Fibroblast of mammary gland (primary cell): ENCODE measurements at places on chromosomes 3 and 15.

DNA sequence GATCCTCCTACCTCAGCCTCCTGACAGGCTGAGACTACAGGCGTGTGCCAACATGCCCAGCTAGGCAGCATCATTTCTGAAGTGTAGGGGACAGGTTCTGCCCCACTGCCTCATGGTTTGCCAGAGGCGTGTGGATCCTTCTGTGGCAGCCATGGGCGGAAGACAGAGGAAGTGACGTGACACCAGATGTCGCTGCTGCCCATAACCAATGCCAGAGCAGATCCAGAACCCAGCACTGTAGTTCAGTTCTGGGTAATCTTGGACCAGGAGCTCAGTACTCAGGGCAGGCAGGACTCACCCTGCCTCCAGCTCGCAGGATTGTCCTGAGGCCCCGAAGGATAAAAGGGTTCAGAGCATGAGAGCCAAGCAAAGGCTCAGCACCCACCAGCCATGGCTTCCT, 8.2 kb downstream of the RBPMS2 start:
- DNase-seq = no peak

GRCh38 chr15:80970018-80970657, 19.5 kb downstream of the MESD start:
- DNase-seq = peak; percentile 65

DNA sequence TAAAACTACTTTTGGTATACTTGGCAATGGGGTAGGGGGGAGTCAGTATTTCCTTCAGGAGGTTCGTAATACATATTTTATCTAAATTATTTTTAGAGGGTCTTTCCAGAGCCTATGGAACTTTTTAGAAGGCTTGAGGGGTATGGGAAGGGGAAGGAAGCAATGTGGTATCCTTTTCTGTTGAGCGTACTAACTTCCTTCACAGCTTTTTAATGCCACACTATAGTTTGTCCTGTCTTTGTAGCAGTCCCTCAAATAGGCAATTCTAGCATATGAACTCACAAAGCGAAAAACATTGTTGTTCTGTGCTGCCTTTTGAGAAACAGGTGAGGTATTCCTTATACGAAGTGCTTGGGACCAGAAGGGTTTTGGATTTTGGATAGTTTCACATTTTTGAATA, 22.3 kb upstream of the P2RY13 start:
- DNase-seq = no peak

DNA sequence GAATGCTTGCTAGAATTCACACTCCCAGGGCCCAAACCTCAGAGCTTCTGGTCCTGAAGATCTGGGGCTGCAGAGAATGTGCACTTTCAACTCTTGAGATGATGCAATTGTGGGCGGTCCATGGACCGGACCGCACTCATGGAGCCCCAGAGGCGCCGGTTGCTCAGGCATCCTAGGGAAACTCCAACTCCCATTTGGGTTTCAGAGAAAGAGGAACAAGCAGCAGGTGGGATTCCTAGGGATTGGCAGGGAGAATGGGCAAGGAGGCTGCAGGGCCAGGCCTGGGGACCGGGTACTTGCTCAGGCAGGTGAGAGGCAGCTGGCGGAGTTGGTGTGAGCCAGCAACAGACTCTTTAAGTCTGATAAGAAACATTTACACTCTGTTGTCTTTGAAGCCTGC, 3.5 kb downstream of the NOX5 start:
- no peak for DNase-seq

- DNase-seq = no peak
These were observed 485.3 kb downstream of the PDCD6IP start for GRCh38 chr3:34283751-34284150.

GRCh38 chr15:68284616-68285258, 7.2 kb downstream of the FEM1B start:
- no peak for DNase-seq

DNA sequence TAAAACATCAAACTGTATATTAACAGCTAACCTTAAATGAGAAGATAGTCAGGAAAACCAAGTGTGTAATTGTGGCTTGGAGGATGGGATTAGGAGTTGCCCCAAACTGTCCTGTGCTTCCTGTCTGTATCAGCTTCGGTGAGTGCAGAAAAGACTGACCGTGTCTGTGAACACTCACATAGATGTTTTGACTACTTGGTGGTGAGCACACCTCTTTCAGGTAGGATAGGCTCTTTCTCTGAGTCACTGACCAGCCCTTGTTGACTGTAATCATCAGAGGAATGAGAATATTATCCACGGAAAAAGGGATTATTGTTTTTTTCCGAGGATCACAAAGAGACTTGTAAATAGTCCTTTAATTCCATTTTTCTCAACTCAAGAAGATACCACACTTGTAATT, 51.5 kb downstream of the GMNC start:
- no peak for DNase-seq

DNA sequence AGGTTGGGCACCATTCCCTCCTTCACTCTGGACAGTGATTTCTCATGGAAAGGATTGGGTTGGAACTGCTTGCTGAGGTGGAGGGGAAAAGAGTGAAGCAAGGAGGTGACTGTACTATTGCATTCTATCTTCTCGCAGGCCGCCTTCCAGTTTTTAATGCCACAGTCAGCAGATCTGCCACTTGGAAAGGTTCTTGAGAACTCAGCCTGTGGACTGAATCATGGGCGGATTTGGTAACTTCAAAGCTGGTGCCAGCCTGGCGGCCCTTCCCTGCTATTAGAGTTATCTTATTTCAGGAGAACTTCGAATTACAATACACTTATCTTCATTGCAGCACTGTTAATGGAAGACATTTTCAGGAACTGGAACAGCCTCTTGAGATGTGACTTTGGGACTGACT, 23.1 kb upstream of the SLC28A2 start:
- DNase-seq = no peak

- no peak for DNase-seq
These were observed 627 bp downstream of the NT5DC2 start for GRCh38 chr3:52532838-52533622.

GRCh38 chr3:190306513-190307163, 15.6 kb downstream of the CLDN1 start:
- DNase-seq = peak; percentile 85

- DNase-seq = no peak
These were observed 407.8 kb downstream of the SHQ1 start for GRCh38 chr3:72440491-72440890.

DNA sequence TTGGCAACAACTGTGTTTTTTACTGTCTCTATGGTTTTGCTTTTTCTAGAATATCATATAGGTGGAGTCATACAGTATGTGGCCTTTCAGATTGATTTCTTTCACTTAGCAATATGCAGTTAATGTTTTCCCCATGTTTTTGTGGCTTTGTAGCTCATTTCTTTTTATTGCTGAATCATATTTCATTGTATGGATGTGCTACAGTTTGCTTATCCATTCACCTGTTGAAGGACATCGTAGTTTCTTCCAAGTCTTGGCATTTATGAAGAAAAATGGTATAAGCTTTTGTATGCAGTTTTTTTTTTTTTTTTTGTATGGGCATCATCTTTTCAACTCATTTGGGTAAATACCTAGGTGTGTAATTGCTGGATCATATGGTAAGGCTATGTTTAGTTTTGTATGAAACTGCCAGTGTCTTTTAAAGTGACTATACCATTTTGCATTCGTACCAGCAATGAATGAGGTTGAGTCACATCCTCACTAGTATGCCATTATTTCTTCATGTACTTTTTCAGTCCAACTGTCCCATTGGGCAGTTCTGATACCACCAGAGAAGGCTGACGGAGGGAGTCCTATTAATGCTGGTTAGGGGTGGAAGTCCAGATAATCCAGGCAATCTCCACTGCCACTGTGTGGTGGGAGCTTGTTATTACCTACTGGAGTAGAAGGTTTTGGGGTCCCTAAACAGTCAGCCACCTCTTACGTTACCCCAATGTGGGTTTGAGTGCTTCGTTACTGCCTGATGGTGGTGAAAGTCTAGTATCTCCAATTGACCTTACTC, 210.5 kb downstream of the DOCK3 start:
- DNase-seq = no peak

DNA sequence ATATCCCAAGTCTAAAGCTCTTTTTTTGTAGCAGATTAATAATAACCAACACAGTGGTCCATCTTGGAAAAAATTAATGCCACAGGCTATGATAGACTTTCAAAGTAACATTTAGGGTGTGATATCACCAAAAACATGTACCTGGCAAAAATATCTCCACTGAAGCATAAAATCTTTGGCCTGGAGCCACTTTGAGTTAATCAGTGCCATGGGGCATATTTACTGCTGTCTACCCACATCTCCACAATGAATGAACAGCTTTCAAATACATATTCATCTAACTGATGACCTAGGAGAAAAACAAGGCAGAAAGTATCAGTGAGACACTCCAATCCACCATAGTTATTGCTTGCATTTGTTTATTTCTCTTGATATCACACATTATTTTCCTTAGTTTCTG, 296.0 kb upstream of the MDFIC2 start:
- DNase-seq = no peak

DNA sequence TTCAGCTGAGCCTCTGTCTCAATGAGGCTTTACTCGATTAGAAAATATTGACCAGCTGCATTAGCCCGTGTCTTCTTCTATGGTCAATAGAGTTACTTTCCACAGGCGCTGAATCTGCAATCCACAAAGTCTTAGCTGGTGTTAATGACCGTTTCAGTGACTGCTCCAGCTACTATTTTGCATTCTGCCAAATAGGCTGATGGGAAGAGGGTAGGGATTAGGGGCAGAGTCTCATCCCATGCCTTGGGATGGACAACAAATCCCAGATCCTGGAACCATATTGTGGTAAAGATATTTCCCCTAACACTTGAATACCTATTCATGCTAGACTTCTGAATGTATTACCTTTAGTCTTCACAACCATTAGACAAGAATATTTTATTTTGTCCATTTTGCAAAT, 29.5 kb upstream of the MAGI1 start:
- DNase-seq = no peak

DNA sequence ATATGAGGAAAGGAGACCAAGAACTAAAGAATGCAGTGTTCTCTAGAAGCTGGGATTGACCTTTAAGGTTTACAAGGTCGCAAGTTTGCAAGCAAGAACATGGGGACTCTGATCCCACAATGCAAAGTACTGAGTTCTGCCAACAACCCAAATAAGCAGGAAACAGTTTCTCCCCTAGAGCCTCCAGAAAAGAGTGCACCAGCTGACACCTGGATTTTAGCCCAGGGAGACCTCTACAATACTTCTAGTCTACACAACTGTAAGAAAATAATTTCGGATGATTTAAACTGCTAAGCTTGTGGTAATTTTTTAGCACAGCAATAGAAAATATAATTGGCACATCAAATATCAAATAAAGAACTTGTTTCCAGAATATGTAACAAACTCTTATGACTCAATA, 46.4 kb downstream of the EHHADH start:
- DNase-seq = no peak

GRCh38 chr3:134325706-134326105, 48.5 kb downstream of the AMOTL2 start:
- no peak for DNase-seq

DNA sequence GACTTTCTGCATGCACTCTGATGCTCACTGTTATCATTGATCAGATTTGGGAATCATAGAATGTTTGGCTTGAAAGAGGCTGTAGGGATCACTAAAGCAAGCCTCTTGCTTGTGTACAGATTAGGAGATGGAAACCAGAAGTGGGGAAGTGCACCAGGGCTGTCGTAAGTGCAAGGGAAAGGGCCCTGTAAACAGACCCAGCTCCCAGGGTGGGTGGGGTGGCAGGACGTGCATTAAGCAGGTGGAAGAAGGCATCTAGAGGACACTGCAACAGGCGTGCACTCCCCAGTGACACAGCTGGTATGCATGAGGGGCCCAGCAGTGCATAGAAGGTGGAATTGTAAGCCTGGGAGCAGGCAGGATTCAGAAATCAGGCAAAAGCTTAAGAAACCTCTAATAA, 58.0 kb upstream of the SLC7A14 start:
- no peak for DNase-seq

DNA sequence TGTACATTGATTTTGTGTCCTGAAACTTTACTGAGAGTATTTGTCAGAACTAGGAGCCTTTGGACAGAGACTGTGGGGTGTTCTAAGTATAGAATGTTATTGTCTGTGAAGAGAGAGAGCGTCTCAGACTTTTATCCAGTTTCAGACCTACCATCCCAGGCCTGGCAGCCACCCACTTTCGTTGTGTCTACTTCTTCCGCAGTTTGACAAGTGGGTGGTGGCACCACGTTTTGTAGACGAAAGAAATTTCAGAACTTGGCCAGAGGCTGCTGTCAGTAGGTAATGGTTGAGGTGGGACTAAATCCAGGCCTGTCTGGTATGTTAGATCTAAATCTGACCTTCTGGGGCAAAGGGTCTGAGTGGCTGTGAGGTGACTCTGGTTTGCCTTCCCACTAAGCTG, 13.4 kb upstream of the TRAK1 start:
- no peak for DNase-seq

DNA sequence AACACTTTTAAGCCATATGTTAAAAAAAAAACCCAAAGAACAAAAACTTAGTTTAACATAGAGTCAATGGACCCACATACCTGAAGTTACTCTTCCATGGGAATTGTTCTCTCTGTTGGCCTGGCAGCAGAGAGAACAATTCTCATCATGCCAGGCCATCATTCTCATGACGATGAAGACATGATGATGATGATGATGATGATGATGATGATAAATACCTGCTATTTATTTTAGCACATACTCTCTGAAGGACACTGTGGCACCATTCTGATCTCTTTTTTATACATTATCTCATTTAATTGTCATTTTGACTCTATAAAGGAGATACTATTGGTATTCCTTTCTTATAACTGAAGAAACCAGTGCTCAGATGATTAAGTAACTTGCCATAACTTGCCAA, 366.9 kb downstream of the MFSD1 start:
- no peak for DNase-seq

GRCh38 chr3:53155760-53156159, 5.2 kb upstream of the PRKCD start:
- DNase-seq = no peak

- peak; percentile 29 for DNase-seq
These were observed 23.0 kb downstream of the SUCNR1 start for GRCh38 chr3:151896246-151897012.

DNA sequence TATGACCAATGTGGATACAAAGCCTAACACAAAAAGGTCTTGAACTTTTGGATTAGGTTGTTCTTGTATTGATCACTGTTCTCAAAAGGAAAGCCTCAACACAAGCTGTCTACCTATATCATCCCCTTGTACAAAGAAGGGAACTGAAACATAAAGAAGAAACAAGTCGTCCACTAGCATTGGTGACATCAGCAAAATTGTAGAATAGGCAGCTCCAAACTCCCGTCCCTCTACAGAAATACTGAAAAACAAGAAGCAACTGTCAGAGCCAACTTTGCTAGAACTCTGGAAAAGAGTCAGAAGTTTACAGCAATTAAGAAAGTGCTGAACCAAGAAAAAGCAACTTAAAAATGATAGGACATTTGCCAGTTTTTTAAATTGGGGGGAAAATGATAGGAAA, 7.5 kb upstream of the NR1I2 start:
- DNase-seq = no peak

DNA sequence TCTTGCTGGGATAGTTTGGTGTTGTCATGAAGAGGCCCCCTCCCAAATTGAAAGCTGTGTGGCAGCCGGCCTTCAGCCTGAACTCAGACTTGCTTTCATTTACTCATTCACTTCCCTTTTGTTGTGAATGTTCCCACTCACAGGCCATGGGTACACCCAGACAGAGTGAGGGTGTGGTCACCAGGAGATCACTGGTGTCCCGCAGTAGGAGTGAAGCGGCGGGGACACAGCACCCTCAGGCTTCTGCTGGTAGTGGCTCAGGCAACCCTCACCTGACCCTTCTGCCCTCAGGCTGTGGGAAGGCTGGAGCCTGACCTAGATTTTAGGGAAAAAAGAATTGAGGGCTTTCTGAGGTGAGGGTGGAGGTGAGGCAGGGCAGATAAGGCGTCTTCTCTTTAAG, 244.4 kb downstream of the SOX2 start:
- DNase-seq = no peak

- DNase-seq = peak; percentile 29
These were observed 131.0 kb upstream of the TPRG1 start for GRCh38 chr3:189040656-189041335.
